ENCODE measurements at places on chromosomes 3 and 15.

DNA sequence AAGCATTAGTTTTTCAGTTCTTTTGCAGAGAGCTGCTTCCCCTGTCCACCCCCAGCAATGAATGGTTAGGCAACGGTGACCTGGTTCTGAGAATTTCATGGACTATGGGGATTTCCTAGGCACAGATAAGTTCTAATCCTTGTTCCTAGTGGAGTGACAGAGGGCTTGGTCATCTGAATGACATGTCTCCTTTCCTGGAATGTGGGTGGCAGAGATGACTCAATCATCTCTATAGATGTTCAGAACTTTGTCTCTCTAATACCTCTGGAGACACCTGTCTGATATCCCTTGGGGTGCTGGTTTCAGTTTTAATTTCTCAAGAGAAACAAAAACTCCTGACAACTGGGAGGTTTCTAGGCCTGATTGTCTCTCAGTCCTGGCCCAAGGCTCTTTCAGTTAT, 10.4 kb downstream of the PLA2G4E start:
- DNase-seq: no peak

DNA sequence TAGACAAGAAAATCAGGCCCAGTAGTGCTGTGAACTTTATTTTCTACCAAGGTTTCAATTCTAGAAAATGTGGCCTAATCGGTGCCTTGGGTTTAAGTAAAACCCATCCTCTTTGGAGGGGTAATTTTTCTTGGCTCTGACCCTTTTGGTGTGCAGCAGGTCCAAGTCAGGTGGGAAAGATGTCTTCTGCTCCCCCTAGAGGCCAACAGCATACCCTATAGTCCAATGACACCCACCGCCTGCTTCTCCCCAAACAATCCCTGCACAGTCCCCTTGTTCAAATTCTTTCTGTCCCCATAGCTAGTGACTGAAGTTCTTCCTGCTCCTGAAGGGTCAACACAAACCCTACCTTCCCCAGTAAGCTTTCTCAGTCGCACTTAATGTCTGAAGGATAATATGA, 261.8 kb upstream of the GOLGA6L4 start:
- DNase-seq: no peak

- no peak for DNase-seq
These were observed 41.6 kb downstream of the WDR76 start for GRCh38 chr15:43868406-43868805.

- no peak for DNase-seq
These were observed 3.9 kb downstream of the RPLP1 start for GRCh38 chr15:69456208-69457166.

GRCh38 chr3:52092271-52092660, 35.9 kb upstream of the DUSP7 start:
- DNase-seq: no peak

DNA sequence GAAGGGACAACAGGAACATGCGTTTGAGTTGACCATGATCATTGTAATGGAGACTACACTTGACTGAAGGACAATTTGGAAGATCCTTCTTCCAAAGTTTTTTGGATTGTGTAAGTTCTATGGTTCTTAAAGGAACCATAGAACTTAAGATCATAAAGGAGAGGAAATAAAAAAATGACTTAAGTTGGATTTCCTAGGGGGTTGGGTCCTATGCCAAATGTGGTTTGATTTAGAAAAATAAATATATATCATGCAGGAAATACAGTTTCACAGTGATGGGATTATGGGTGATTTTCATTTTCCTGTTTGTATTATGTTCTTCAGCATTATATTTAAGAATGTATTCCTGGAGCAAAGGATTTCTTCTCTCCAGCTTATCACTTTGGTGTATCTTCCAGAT, 305.5 kb upstream of the DPH6 start:
- DNase-seq: no peak

- DNase-seq: no peak
These were observed 156.9 kb upstream of the RASGRP1 start for GRCh38 chr15:38721568-38721945.

GRCh38 chr3:146577662-146578061, 27.5 kb downstream of the PLSCR5 start:
- DNase-seq: peak; percentile 16

DNA sequence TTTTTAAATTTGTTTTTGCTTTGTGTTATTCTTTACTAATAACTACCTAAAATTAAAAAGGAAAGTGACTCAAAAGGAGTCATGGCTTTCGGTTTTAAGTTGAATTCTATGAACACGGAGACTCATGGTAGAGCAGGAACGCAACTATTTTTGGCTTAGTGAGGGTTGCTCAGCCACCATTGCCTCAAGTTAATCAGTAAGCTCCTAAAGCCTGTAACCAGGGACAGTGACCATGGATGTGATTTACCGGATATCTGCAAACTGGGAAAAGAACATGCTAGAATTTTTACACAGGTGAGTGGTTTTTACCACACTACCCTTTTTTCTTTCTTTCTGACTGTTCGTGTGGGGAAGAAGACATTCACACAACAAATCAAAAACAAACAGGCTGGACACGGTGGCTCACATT, 11.8 kb downstream of the SLC12A8 start:
- DNase-seq: no peak

DNA sequence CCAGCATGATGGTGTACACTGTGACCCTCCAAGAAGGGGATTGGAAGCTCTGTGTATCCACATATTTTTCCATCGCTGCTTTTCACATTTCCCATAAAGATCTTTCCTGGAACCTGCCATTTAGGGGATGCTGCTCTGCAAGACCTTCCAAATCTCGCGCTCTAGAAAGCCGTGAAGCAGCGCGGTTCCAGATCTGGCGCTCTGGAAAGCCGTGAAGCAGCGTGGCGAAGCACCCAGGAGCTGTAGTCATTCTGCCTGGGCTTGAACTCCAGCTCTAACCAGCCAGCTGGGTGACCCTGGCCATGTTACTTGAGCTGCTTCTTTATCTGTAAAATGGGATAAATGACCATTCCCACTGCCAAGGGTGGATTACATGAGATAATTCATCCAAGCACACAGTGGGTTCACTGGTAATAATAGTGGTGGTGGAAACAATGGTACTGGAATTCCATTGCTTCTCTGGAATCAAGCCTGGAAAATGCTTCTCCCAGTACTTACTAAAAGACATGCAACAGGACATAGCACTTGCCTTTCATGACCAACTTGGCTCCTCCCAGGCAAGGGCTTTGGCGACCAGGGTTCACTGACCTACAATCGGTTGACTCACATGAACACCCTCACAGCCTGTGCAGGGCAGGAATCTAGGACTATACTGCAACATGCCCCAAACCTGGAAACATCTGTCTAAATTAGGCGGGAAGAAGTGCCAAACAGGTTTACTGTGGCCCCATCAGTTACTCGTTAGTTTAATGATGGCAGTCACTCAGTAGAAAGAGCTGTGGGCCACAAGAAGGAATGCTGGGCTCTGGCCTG, 70.7 kb downstream of the XXYLT1 start:
- DNase-seq: no peak

- DNase-seq: no peak
These were observed 561 bp downstream of the SIDT1 start for GRCh38 chr3:113532698-113533533.

GRCh38 chr3:36362216-36362615, 18.1 kb upstream of the STAC start:
- no peak for DNase-seq

DNA sequence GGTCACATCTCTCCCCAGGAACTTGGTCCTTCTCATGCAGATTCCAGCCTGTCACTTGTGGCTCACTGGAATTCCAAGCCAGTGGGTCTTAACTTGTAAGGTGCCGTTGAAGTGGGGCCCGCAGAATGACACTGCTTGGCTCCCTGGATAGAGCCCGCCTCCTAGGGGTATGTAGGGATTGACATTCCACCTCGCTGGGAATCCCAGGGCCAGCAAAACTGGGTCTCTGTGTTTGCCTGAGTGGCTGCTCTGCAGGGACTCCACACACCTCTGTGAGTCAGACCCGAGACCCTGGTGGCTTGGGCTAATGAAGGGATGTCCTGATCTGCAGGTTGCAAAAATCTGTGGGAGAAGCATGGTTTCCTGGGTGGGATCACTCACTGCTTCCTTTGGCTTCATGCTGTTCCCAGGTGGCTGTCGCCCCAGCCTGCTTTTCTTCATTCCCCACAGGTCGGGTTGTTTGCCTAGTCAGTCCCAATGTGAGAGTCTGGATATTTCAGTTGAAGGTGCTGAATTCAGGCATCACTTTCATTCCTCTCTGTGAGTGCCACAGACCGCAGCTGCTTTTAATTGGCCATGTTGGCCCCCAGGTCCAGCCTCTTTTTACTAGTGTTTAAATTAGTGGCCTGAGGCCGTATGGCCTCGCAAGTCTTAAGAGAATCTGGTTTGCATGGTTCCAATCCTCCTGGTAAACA, 156.0 kb upstream of the TRIM42 start:
- DNase-seq: no peak

- DNase-seq: no peak
These were observed 10.4 kb upstream of the AEN start for GRCh38 chr15:88610701-88611231.

GRCh38 chr3:22284559-22284958, 533.5 kb upstream of the ZNF385D start:
- no peak for DNase-seq

DNA sequence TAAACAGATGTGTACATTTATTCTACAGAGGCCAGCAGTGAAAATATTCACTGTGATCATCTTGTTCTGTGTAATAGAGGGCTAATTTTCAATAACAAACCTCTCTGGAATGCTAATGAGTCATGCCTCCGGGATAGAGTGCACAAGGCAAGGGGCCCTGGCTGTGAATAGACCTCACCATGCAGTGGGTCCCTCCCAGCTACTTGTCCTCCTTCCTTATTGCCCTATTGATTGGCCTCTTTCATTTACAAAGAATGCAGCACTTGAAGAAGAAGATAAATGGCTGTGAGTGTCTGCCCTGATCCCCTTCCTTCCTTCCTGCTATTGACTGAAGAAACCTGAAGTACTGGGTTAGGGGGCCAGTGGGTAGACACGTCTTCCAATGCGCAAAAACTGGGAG, 436.3 kb downstream of the WDR72 start:
- DNase-seq: no peak

DNA sequence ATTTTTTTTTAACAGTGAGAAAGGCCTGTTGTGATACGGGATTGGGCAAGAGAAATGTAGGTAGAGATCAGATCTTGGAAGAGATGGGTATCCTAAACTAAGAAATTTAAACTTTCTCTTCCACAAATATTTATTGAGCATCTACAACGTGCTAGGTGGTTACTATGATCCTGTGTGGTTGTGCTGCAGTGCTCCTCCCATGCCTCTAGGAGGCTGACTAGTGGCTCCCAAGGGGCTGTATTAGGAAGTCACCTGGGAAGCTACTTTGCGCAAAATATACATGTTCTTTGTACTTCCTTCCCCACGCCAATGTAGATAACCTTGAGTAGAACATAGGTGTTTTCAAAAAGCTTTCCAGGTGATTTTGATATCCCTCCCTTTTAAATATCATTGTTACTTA, 27.2 kb downstream of the USP3 start:
- DNase-seq: no peak

- DNase-seq: no peak
These were observed 114.2 kb downstream of the TNIK start for GRCh38 chr3:171346019-171346418.

DNA sequence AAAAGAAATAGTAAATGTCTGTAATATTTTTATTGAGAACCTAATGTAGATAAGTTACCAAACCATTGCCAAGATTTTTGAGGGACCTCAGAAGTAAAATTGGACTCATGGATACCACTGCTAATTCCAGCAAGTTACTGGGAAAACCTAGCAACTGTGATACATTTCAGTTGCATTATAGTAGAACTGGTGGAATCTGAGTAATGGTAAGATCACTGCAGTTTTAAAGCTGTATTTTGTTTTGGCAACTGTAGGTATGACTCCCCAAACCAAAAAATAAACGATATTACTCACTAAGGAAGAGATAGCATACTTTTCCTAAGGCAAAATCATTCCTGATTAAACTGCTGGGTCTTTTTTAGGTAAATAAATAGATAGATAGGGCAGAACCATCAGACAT, 54.0 kb downstream of the ARMC8 start:
- DNase-seq: no peak

- DNase-seq: no peak
These were observed 69.9 kb downstream of the SEC22A start for GRCh38 chr3:123271466-123272159.

DNA sequence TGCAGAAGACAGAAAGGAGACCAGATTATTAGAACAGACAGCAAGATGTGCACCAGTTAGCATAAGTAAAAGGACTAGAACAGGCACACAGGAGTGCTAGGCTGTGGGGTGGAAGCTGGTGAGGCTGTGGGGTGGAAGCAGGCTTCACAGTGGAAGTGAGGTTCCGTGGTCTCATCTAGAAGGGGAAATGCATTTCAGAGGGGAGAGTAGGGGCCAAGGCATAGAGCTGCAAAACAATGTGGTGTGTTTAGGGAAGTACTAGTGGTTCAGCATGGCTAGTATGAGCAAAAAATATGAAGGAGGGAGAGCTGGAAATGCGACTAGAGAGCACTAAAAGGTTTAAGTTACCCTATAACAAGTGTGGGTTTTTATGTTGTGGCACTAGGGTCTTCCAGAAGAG, 6.5 kb downstream of the POPDC2 start:
- no peak for DNase-seq

GRCh38 chr15:59400103-59400813, 27.6 kb upstream of the MYO1E start:
- no peak for DNase-seq

DNA sequence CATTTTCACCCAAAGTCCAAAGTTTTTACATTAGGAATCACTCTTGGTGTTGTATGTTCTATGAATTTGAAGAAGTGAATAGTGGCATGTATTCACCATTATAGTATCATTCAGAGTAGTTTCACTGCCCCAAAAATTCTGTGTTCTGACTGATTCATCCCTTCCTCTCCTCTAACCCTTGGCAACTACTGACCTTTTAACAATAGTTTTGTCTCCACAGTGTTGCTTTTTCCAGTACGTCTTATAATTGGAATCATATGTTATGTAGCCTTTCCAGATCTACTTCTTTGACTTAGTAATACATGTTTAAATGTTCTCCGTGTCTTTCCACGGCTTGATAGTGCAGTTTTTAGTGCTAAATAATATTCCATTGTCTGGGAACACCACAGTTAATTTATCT, 379.0 kb upstream of the SGO1 start:
- DNase-seq: no peak

DNA sequence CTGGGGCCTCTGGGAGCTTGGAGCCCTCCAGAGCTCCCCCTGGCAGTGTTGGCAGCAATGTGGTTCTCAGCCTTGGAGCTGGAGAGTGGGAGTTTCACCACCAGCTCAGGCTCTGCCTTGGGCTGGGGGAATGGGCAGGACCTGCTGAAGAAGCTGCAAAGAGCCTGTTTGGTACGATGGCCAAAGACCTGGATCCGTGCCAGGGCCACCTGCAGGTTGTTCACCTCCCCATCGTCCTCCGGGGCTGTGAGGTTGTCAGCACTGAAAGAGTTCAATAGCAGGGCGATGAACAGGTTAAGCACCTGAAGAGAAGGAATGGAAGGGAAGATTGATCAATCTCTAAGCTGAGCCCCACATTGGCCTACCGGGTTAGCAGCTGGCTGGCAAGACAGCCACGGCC, 77.3 kb upstream of the SCN5A start:
- DNase-seq: no peak

DNA sequence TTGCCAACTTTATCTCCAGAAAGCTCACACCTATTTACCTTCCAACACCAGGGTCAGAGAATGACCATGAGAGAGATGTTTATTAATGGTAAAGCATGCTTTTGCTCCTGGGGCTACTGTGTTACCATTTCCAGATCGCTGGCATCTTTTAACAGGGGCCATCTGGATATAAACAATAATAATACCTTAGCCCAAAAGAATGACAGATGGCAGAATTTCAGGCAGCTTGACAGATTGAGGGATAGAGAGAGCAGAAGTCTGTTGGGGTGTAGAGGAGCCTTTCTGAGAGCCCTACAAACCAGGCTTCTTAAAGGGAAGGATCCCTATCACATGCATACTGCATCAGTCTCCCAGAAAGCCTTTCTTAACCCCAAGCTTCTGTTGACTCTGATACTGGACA, 17.7 kb downstream of the RBP1 start:
- DNase-seq: no peak
